Fibroblast of skin of right quadriceps (primary cell): ENCODE measurements at places on chromosomes 2 and 18.

GRCh38 chr2:107027205-107027604 is 141.2 kb upstream of the ST6GAL2 start:
- peak; percentile 46 for DNase-seq

- peak; percentile 42 for DNase-seq
These were observed at the start of gene CD302 for GRCh38 chr2:159797543-159798375. TSS of gene CD302 (minus strand) at chr2:159798208. CDS start at chr2:159798198, 10 bp downstream.

DNA sequence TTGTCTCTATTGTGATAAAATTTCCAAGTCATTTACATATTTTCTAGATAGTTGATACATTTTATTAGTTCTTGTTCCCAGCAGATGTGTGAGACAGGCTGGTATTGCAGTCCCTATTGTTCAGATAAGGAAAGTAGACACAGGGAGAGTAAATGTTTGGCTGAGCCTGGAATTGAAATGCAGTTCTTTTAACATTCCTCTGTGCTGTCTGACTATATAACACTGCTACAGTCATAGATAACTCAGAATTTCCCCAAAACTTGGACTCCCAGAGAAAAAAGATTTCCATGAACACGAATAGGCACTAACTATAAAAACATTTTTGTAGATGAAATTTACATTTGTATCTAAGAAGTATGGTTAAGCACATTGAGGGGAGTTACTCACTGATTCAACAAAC is 71.4 kb downstream of the PLCL1 start:
- no peak for DNase-seq

DNA sequence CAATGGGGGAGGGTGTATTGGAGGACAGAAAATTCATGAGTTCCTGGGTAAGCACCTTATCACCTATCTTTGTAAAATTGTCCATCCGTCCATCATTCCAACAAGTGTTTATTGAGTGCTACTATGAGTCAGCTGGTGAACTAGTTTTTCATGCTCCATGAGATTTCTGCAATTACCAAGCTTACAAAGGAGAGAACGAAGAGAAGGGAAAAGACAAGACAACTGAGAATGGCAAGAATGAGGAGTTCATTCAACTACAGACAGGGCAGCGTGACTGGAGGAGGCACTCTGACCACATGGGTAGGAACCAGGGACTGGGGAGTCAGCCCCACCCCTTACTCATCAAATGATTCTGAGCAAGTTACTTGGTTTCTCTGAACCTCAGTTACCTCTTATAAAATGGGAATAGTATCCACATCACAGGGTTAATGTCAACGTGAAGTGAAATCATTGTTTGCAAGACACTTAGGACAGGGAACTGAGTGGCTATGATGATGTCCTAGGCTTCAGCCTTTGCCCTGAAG is 18.6 kb upstream of the TXNDC2 start:
- no peak for DNase-seq

DNA sequence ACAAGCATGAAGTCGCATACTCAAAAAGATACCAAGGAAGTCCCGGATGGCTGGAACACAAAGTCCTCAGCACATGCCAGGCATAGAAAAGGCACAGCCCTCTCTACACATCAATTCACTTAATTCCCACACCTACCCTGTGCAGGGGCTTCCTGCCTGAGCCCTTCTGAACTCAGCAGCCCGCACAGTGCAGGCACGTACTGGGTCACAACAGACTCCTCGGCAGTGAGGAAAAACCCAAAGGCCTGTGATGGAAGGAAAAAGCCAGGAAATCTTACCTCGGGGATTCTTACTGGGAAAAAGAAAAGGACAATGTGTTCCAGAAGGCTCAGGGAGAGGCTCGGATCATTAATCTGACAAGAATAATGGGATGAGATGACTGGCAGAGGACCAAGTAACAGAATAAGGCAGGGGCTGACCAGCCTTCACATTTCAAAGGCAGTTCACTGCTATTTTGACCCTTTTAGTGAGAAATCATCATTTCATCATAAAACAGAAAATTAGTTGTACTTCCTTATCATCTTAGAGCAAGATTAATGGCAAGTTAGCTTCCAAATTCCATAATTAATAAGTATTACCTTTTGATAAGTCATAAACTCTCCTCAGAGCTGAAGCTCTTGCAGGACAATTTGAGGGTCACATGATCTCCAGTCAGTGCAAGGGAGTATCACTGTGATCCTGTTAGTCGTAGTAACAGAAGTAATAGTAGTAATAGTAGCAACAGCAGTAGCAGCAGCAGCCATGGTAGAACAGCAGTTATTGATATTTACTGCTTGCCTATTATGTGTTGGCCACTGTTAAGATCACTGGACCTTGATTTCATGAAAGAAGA is 87.4 kb downstream of the STK39 start:
- no peak for DNase-seq

- DNase-seq: no peak
These were observed 37.4 kb upstream of the C1D start for GRCh38 chr2:68100189-68100588.

GRCh38 chr2:38264396-38265221 is 112.5 kb downstream of the ATL2 start:
- DNase-seq: peak; percentile 85

DNA sequence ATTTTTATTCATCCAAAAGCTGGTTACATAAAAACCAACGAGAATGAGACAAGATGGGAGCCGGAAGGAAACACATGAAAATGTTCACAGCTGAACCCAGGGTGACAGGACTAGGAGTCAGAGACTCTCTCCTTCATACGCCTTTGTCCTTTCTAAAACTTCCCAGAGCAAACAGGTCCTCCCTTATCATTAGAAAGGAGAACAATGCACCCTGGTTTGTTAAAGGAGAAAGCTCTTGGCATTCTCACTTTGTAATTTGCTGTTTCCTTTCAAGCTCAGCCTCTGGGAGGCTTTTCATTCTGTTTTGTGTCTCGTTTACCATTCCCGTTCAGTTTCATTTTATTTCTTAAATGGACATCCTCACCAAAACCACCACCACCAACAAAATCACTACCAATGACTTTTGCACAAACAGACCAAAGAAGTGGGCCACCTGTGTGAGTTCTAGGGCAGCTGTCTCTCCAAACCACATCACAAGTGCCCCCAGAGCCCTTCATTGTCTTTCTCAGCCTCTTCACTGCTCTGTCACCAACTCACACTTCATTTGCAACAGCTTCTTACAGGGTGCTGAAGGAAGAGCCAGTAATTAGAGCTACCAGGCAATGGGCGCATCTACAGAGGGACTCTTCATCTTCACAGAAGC is 105.3 kb downstream of the HDAC4 start:
- no peak for DNase-seq

DNA sequence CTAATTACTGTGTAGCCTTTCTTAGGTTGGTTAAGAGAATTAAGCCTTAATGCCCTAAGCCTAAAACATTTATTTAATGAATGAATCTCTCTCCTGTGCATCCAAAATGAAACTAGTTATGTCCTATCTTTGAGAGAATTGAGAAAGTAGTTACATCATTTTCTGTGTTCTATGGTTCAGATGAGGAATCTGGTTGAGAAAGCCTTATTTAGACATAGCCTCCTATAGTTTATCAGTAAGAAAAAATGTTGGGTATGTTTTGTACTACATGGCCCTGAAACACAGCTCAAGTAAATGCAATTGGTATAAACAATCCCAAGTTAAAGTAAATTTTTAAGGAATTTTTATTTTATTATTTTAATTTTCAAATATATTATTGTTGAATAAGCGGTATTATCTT is 25.9 kb upstream of the RAMP1 start:
- DNase-seq: peak; percentile 37

- no peak for DNase-seq
These were observed 133.3 kb downstream of the ALPK2 start for GRCh38 chr18:58495634-58496033.

- no peak for DNase-seq
These were observed 165.5 kb upstream of the RBBP8 start for GRCh38 chr18:22767653-22768052.

- DNase-seq: no peak
These were observed 136.8 kb downstream of the TMEM163 start for GRCh38 chr2:134581877-134582546.

GRCh38 chr2:224670203-224670602 is 46.0 kb downstream of the CCDC195 start:
- DNase-seq: no peak

DNA sequence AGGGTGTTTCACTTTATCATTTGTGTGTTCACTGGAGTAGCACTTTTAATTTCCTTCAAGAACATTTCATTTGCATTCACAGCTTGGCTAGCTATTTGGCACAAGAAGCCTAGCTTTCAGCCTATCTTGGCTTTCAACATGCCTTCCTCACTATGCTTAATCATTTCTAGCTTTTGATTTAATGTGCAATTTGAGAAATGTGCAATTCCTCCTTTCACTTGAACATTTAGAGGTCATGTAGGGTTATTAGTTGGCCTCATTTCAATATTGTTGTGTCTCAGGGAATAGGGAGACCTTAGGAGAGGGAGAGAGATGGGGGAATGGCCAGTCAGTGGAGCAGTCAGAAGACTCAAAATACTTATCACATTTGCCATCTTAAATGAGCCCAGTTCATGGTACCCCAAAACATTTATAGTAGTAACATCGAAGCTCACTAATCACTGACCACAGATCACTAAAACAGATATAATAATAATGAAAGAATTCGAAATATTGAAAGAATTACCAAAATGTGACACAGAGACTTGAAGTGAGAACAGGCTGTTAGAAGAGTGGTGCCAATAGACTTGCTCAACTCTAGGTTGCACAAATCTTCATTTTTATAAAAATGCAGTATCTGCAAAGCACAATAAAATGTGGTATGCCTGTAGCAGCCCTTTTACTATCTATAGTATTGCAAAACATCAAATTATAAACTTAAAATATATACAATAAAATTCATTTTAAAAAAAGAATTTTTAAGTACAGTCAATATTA is 561.2 kb downstream of the METTL4 start:
- peak; percentile 27 for DNase-seq

- DNase-seq: no peak
These were observed 267.7 kb downstream of the NBAS start for GRCh38 chr2:15293262-15293937.
